ENCODE measurements at places on chromosomes 3 and 15.

- DNase-seq = no peak
These were observed 21.1 kb upstream of the BDH1 start for GRCh38 chr3:197576838-197577237.

GRCh38 chr3:183341545-183342288 is 86.7 kb downstream of the MCF2L2 start:
- no peak for DNase-seq

GRCh38 chr3:126267169-126267975 is 87.0 kb upstream of the ALDH1L1 start:
- no peak for DNase-seq

- no peak for DNase-seq
These were observed 119.8 kb upstream of the SLCO3A1 start for GRCh38 chr15:91733661-91734060.

- DNase-seq = no peak
These were observed 5.2 kb downstream of the EXOSC7 start for GRCh38 chr3:44981220-44981619.

DNA sequence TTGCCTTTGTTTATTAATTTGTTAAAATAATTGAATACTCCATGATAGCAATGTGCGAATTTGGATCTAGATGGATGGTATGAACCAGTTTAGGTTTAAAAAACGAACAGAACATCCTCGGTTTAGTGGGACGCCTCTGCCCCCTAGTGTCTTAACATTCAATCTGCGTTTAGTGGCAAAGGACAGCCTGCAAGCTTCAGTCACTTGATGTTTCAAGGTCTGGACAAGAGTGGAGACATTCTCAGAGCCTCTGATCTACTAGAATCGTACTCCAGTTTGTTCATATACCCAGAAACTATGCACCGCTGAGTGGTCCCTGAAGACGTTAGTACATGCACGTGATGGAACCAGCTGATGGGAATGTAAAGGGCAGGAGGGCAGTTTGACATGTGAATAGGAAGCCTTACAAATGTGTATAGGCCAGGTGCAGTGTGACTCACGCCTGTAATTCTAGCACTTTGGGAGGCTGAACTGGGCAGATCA is 17.8 kb upstream of the ATP13A4 start:
- DNase-seq = no peak

Data from effector memory CD4-positive, alpha-beta T cell (primary cell).